Mesenchymal stem cell (in vitro differentiated cells and primary cell): ENCODE measurements at places on chromosomes 1 and 21.
A peak's percentile ranks its signal among the peaks of the same experiment; 100 is the strongest.

- DNase-seq: no peak
Measured at GRCh38 chr1:42779725-42780124, 5.1 kb upstream of the TMEM269 start.

DNA sequence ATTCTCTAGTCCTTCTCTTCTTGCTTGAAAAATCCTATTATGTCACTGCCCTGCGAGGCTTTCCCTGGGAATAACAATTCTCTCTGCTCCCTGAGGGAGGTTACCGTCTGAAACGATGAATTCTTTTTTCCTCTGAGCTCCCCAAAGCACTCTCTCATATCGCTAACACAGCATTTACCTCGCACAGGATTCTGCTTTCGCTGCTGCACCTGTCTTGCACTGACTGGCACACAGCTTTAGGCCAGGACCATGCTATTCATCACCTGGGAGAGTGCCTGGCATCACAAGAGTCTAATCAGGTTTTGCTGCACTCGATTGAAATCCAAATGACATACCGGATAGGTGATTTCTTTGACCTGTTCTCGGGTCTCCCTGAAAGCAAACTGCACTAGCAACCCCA, 52.8 kb upstream of the GNG4 start:
- DNase-seq: no peak

DNA sequence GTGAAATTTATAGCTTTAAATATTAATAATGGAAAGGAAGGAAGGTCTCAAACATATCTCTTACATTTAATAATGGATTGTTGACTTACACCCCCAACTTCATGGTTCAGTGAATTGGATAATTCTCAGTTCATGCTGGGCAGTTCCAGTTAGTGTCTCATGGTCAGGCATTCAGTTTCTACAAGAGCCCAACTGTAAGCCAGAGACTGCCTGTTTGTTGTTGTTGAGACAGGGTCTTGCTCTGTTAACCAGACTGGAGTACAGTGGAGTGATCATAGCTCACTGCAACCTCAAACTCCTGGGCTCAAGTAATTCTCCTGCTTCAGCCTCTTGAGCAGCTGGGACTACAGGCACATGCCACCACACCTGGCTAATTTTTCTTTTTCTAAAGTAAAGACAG, 5.0 kb upstream of the DMAP1 start:
- DNase-seq: no peak

DNA sequence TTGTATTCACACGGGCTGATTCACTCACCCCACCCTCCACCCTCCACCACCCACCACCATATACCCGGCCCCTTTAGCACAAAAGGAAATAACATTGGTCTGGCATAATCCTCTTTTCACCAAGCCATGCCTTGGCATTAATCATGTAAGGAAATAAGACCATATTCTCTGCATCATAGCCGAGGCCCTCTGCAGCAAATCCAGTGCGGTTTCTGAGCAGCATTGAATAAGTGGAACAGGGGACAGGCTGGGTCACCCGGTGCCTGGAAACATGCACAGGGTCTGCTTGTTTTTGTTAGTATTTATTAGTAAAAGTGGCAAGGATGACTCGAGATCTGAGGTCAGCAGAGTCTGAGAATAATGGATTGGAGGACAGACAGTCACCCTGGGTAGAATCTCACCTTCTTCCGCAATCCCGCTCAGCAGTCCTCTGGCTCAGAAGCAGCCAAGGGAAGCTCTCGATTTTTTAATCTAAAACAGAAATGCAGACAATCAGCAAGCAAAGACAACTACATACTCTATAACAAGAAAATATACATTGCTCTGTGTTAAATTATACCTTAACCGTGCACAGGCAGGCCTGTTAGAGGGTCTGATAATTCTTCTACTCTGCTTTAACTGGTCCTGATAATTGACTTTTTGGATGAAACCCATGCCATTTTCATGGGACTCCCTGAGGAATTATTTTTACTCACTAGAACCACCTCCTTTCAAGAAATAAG, 52.4 kb upstream of the CDC42BPA start:
- peak; percentile 17 for DNase-seq

- DNase-seq: no peak
Measured at GRCh38 chr1:240524356-240525069, 87.4 kb downstream of the GREM2 start.

DNA sequence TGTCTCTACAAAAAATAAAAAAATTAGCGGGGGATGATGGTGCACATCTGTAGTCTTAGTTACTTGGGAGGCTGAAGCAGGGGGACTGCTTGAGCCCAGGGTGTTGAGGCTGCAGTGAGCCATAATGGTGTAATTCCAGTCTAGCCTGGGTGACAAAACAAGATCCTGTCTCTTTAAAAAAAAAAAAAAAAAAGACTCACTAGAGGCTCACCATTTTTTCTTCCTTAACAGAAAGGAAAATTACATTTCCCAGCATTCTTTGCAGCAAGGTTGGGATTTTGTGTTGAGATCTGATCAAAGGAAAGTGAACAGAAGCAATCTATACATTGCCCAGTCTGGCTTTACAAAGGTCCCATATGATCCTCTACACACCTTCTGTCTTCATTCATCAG, 21.5 kb downstream of the GFI1 start:
- DNase-seq: no peak

- no peak for DNase-seq
Measured at GRCh38 chr1:8255712-8256111, 62.2 kb upstream of the SLC45A1 start.

DNA sequence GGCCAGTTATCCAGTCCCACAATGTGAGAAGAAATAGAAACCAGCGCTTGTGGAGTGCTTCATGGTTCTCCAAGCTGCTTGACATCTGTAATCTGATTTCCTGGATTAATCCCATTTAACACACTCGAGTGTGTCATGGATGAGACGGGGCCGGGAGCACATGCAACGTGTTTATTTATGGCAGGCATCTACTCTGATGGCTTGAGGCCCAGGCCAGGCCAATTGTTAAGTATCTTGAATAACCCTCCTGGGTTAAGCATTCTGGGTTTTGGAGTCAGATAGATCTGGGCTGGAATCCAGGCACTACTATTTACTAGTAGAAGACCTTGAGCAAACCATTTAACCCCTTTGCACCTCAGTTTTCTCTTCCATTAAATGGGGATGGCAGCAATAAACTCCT, 37.5 kb upstream of the LAPTM5 start:
- no peak for DNase-seq

- no peak for DNase-seq
Measured at GRCh38 chr1:208242146-208242545, 2.0 kb downstream of the PLXNA2 start.

GRCh38 chr21:16330908-16331268, 601.1 kb downstream of the USP25 start:
- no peak for DNase-seq

DNA sequence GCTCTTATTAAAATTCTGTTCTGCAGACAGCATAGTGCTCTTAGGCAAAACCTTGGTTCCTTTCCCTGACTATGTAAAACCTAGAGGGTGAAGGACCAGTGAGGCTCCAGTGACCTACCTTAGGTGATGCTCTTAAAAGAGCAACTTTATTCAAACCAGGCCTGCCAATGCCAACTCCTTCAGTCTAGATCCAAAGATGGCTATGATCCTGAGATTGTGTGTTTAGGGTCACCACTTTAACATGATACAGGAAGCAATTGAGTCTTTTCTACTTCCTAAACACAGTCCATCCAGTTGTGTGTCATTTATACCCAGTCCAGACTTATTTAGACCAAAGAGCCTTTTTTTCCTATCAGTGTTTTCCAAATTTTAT, 10.8 kb downstream of the MCL1 start:
- DNase-seq: no peak

GRCh38 chr1:178010674-178011464, 41.0 kb upstream of the SEC16B start:
- DNase-seq: no peak
